ENCODE measurements at places on chromosomes 7 and 10.

DNA sequence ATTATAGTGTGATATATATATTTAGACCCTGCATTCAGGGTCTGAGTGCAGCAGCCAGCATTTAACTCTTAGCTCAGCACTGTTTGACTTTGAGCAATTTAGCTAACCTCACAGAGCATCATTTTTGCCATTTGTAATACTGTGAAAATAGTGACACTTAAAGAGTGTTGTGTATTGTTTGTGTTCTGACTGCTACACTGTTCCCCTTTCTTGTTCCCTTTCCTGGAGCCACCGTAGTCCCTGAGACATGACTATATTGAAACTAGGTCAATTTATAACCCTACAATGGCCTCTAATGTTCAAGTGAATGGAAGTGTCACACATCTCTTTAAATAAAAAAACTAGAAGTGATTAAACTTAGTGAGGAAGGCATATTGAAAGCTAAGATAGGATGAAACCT, 20.3 kb upstream of the CD36 start:
- no peak for DNase-seq

GRCh38 chr7:154674191-154674590, 328.7 kb downstream of the PAXIP1 start:
- no peak for DNase-seq

DNA sequence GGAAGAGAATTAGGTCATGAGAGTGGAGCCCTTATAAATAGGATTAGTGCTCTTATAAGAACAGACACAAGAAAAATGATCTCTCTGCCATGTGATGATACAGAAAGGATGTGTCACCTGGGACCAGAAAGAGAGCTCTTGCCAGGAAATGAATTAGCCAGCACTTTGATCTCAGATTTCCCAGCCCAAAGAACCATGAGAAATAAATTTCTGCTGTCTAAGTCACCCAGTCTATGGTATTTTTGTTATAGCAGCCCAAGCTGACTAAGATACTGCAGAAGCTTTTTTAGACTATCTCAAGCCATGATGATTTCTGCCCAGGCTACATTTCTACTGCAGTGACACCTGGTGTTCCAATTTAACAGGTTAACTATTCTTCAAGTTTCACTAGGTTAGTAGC, 84.8 kb downstream of the RSU1 start:
- DNase-seq = no peak

DNA sequence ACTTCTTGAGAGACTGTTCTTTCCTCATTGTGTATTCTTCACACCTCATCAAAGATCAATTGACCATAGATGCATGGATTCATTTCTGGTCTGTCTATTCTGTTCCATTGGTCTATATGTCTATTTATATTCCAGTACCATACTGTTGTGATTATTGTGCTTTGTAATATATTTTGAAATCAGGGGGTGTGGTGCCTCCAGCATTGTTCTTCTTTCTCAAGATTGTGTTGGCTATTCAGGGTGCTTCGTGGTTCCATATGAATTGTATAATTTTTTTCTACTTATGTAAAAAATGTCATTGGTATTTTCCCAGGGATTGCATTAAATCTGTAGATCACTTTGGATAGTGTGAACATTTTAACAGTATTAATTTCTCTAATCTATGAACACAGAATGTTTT, 106.5 kb downstream of the EPC1 start:
- no peak for DNase-seq

DNA sequence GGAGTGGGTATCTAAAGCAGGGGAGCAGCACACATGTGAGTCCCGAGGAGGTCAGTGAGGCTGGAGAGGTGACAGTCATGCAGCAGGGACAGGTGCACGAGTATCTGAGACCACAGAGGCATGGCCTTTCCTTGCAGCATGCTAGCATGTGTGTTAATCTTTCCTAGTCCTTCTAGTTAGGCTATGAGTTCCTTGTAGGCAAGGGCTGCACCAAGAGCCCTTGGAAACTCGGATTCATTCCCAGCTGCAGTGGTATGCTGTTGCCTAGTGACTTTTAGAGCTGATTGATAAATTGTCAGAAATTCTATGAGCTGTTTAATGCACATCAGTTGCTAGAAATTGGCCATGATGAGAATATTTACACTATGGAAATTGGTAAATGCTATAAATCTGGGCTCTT, 132.0 kb downstream of the SORCS3 start:
- no peak for DNase-seq

- no peak for DNase-seq
These were observed 185.4 kb downstream of the KMT2E start for GRCh38 chr7:105199386-105199785.

- DNase-seq = no peak
These were observed 84.3 kb downstream of the LANCL2 start for GRCh38 chr7:55449205-55449991.

DNA sequence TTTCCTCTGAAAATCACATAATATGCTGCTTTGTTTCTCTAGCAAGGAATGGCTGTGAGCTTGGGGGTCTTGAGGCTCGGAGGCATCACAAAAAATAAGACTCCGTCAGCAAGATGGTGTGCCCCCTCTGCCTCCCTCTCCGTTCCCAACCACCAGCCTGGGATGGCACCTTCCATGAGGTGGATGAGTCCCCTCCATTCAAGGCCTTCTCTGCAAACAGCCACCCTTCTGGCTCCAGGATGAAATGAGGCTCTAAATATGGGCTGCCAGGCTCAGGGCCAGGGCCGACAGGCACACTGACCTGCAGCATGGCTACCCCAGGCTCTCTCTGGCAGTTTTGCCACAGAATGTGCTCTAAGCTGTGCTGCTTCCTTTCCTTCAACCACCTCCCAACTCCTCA, 521.5 kb downstream of the PTPRN2 start:
- no peak for DNase-seq

GRCh38 chr7:79610313-79610712, 156.8 kb upstream of the MAGI2 start:
- DNase-seq = no peak

GRCh38 chr7:12907774-12908173, 220.3 kb downstream of the ARL4A start:
- DNase-seq = no peak

DNA sequence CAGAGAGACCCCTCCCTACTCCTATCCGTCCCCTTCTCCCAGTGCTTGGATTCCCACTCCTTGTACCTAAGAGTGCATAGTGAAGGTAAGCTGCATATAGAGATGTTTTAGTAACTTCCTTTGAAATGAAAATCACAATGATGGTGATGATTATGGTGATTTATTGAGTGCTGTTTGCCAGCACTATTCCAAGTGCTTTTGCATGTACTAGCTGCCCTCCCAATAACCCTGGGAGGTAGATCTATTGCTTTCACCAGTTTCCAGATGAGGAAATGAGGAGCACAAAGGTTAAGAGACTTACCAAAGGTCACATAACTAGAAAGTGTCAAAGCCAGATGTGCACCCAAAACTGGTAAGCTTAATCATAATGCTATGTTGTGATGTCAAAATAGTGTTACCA, 80.4 kb upstream of the NEUROD6 start:
- no peak for DNase-seq

GRCh38 chr10:98217801-98218200, 50.2 kb downstream of the LOXL4 start:
- no peak for DNase-seq

GRCh38 chr10:1329622-1330021, 273.4 kb downstream of the WDR37 start:
- DNase-seq = no peak

DNA sequence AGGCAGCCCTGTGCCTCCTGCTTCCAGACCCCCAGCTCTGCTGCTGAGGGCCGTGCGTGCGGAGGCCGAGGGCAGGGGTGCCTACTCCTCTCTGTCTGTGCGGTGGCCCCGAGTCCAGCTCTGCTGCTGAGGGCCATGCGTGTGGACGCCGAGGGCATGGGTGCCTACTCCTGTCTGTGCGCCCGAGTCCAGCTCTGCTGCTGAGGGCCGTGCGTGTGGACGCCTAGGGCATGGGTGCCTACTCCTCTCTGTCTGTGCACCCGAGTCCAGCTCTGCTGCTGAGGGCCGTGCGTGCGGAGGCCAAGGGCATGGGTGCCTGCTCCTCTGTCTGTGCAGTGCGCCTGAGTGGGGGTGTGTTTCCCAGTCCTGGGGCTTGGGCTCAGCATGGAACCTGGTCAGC, 142.7 kb downstream of the ZMYND11 start:
- no peak for DNase-seq
